ENCODE measurements at places on chromosomes 3 and 15.

GRCh38 chr15:80216141-80216540 is 35.9 kb downstream of the CTXND1 start:
- DNase-seq: no peak

DNA sequence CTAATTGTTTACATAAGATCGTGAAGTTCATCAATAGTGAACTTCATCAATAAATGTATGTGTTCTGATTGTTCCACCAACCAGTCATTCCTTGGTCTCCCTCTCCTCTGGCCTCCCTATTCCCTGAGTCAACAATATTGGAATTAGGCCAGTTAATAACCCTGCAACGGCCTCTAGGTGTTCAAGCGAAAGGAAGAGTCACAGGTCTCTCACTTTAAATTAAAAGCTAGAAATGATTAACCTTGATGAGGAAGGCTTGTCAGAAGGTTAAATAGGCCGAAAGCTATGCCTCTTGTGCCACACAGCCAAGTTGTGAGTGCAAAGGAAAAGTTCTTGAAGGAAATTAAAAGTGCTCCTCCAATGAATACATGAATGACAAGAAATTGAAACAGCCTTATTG is 89.4 kb upstream of the ACKR4 start:
- DNase-seq: no peak

- DNase-seq: no peak
Measured at GRCh38 chr3:160577556-160578195, 12.3 kb upstream of the KPNA4 start.

- DNase-seq: no peak
Measured at GRCh38 chr15:96565266-96565665, 234.8 kb downstream of the NR2F2 start.

- no peak for DNase-seq
Measured at GRCh38 chr15:23402140-23402539, 44.9 kb downstream of the GOLGA6L2 start.
